ENCODE measurements at places on chromosomes 7 and 10.

GRCh38 chr10:52911163-52911562, 138.6 kb upstream of the MBL2 start:
- DNase-seq: no peak

GRCh38 chr10:99358101-99358500, 28.9 kb downstream of the CNNM1 start:
- no peak for DNase-seq

DNA sequence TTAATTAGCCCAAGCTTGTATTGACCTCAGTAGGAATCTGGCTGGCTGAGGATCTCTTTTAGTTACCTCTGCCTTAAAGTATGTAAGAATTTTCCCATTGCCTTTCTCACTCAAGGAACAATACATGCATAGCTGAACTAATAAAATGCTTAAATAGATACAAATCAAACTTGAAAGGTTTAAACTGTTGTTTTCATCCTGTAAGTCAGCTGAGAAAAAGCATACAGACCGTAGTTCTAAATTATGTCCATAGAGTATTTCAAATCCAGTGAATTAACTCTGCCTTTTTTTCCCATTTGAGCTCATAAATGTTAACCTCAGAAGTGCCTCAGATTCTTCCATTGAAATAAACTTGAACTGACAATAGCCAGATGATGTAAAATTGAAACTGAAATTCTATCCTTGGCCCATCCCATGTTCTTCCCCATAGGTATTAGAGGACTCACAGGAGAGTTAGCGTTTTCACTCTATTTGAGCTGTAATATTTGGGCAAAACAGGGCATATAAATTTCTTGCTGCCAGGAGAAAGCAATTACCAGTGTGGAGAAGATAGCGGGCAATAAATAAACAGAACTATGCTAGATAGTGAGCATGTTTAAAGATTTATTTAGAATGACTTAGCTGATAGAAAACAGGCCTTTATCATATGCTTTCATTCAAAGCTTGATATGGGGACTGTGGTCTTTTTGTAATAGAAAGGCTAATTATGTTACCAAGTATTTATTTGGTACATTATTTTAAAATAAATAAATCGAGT, 163.7 kb downstream of the WNT2 start:
- DNase-seq: no peak

DNA sequence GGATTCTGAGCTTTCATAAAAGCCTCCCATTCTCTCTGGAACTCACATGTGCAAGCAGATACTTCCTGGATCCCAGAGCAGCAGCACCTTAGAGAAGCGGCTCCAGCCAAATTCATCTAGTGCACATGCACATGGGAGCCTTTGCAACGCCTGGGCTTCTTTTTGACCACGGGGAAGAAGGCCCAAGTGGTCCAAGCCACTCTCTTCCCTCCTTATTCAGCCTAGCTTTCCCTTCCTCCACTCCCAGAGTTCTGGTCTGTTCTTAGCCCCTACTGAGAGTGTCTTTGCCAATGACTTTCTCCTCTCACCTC, 118.7 kb downstream of the ZNF365 start:
- DNase-seq: no peak

DNA sequence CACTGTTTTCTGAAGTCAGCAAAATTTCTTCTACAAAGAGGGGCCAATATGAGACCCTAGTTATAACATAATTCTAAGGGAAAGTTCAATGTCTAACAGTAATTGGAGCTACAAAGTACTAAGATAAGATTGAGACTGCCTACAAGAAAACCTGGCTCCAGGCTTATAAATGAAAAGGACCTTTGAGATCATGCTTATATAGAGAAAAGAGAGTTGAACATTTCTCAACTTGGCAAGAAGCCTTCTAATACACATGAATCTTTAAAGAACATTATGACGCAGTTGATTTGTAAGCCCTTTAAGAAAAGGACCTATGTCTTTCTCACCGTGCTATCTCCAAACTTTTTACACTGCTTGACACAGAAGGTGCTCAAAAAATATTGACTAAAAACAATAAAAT, 87.9 kb downstream of the TPK1 start:
- no peak for DNase-seq

DNA sequence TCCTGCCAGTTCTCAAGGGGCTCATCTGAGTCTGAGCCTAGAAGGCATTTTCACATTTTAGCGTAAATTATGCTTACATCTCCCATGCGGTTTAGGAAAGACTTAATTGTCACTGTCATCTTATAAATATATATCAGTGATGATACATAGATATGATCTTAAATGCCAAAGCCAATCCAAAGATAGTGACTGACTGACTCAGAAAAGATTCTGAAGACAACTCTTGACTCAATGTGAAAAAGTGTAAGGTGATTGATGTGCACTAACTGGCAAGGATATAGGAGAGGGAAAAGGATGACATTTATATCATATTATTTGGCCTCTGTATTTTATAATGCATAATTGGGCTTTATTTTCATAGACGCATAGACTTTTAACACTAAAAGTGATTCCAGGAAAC, 84.9 kb upstream of the LRRN3 start:
- no peak for DNase-seq

DNA sequence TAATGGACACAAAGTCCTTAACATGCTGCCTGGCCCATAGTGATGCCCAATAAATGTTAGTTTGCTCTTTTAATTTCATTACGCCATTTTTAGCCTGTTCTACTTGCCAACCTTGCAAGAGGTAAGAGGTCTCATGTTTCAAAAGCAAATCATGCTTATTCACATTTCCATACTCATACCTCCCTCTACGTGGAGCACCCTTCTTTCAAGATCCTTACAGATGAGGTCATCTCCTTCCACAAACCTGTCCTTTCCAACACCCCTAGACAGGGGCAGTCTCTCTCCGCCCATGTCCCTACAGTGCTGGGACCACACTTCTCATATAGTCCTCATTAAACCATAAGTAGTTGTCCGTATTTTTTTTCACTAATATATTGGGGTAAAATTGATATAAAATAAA, 271.3 kb downstream of the FGFR2 start:
- no peak for DNase-seq

DNA sequence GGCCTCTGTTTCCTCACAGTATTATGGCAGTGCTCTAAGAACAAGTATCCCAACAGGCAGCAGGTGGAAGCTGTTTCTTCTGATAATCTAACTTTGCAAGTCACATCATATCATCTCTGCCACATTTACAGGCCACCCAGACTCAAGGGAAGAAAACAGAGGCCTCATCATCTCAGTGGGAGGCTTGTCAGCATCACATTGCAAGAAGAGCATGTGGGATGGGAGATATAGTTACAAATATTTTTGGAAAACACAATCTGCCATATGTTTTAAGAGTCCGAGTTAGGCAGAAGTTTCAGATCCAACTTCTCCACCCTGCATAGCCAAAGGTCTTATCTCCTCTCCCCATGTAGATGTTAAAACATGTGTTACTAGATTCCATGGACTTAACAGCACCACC, 130.4 kb upstream of the PDE1C start:
- no peak for DNase-seq

GRCh38 chr7:149524394-149524793, 26.8 kb upstream of the ZNF746 start:
- no peak for DNase-seq

DNA sequence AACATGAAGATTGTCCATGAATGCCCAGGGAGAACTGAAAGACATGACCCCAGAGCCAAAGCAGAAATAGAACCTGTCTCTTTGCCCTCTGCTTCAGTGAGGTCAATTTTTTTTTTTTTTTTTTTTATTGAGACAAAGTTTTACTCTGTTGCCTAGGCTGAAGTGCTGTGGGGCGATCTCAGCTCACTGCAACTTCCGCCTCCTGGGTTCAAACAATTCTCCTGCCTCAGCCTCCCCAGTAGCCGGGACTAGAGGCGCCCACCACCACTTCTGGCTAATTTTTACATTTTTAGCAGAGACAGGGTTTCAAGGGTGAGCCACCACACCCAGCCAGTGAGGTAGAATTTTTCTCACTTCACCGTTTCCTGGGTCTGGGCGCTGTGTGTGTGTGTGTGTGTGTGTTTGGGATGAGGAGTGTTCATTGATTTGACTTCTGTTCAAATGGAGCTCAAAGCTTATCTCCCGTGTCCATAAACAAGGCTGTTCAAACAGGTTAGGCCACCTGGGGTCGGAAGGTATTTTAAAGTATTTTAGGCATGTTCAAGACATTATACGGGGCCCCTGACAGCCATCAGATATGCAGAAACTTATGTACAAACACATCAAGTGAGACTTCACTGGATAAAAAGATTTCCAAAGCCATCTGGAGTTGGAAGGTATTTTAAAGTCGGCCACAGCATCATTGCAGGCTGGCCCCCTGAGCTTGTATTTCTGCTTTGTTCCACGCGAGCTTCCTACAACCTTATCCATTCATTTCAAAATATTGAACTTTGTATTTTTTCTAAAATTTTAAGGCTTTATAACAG, 93.8 kb downstream of the MAP3K8 start:
- no peak for DNase-seq
